Testis (tissue), 5 donors: ENCODE measurements at places on chromosomes 7 and 10. TPM values are rescaled to one million over a fixed set of nuclear protein-coding genes. Genes with fewer than 3 reads are reported as not detected.
A peak's percentile ranks its signal among the peaks of the same experiment; 100 is the strongest.

Gene APBB1IP
- total RNA-seq = 2.0 TPM

Gene HILPDA
- total RNA-seq = 34.3 TPM

- H3K27ac ChIP-seq = no peak overlapping the region
- no peaks in the 10 kb centered on the region for H3K36me3 ChIP-seq
- H3K4me1 ChIP-seq = no peaks in the 10 kb centered on the region
- DNase-seq = no peak
- H3K4me3 ChIP-seq = no peak overlapping the region
- H3K27me3 ChIP-seq = no peaks in the 10 kb centered on the region
Measured at GRCh38 chr10:2893158-2893845, 174.0 kb upstream of the PFKP start.

- H3K27me3 ChIP-seq = no peaks in the 10 kb centered on the region
- H3K4me3 ChIP-seq = no peak overlapping the region
- H3K36me3 ChIP-seq = no peaks in the 10 kb centered on the region
- H3K4me1 ChIP-seq = peaks cover 7% of the 10 kb centered on the region
- no peak overlapping the region for H3K27ac ChIP-seq
- no peak for DNase-seq
Measured at GRCh38 chr10:109940553-109940952, 17.2 kb upstream of the XPNPEP1 start.

GRCh38 chr7:74288034-74288881 lies 949 bp upstream of the CLIP2 start:
- H3K27ac ChIP-seq = no peak overlapping the region
- peaks cover 22% of the 10 kb centered on the region for H3K4me1 ChIP-seq
- no peak overlapping the region for H3K4me3 ChIP-seq
- no peaks in the 10 kb centered on the region for H3K27me3 ChIP-seq
- H3K36me3 ChIP-seq = no peaks in the 10 kb centered on the region
- DNase-seq = no peak

Gene MYPN
- total RNA-seq = 1.5 TPM

- no peaks in the 10 kb centered on the region for H3K36me3 ChIP-seq
- peaks cover 21% of the 10 kb centered on the region for H3K4me1 ChIP-seq
- no peaks in the 10 kb centered on the region for H3K27me3 ChIP-seq
Measured at GRCh38 chr10:80196950-80197315, 8.4 kb downstream of the ANXA11 start.

GRCh38 chr7:123125231-123125630 lies 74.5 kb downstream of the SLC13A1 start:
- H3K4me3 ChIP-seq = no peak overlapping the region
- H3K36me3 ChIP-seq = no peaks in the 10 kb centered on the region
- no peak for DNase-seq

Gene LRRD1
- total RNA-seq = 7.7 TPM

Gene CRPPA
- 2.1 TPM for total RNA-seq

GRCh38 chr10:114565066-114565465 lies 93.0 kb downstream of the ABLIM1 start:
- H3K4me3 ChIP-seq = no peak overlapping the region
- no peaks in the 10 kb centered on the region for H3K27me3 ChIP-seq
- no peak for DNase-seq

Gene ABCB4
- total RNA-seq = 2.6 TPM

GRCh38 chr10:34622945-34623344 lies 192.2 kb downstream of the PARD3 start:
- no peak for DNase-seq
- no peaks in the 10 kb centered on the region for H3K36me3 ChIP-seq
- no peak overlapping the region for H3K4me3 ChIP-seq
- H3K27ac ChIP-seq = no peak overlapping the region
- no peaks in the 10 kb centered on the region for H3K27me3 ChIP-seq
- no peaks in the 10 kb centered on the region for H3K4me1 ChIP-seq

DNA sequence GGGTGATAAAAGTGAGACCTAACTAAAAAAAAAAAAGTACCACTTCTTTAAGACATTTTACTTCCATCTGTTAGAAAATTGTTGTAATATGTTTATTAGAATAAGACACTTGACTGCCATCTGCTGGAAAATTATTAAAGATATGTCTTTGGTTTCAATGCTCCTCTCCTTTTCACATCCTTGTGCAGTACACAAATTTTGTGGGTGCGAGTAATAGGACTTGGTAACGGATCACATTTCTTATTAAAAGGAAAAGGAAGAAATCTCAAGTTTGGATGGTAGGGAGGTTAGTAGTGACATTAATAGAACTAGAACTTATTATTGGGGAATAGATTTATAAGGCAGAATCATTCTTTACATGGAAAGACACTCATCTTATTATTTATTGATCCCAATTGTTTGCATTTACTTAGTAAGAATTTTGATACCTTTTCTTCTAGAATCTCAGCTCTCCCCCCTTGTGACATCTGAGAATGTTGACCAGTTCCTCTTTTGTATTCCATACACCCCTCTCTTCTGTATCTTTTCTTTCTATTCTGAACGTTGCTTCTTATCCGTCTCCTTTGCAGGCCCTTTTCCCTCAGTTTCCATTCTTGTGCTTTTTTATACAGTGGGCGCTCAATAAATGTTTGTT lies 43.0 kb upstream of the RPA3 start:
- no peak overlapping the region for H3K4me3 ChIP-seq
- H3K4me1 ChIP-seq = no peaks in the 10 kb centered on the region
- no peaks in the 10 kb centered on the region for H3K27me3 ChIP-seq
- peak overlapping the region; percentile 65 for H3K27ac ChIP-seq
- no peaks in the 10 kb centered on the region for H3K36me3 ChIP-seq
- DNase-seq = no peak
